ENCODE measurements at places on chromosomes 5 and 9. TPM values are rescaled to one million over a fixed set of nuclear protein-coding genes. Genes with fewer than 3 reads are reported as not detected.

DNA sequence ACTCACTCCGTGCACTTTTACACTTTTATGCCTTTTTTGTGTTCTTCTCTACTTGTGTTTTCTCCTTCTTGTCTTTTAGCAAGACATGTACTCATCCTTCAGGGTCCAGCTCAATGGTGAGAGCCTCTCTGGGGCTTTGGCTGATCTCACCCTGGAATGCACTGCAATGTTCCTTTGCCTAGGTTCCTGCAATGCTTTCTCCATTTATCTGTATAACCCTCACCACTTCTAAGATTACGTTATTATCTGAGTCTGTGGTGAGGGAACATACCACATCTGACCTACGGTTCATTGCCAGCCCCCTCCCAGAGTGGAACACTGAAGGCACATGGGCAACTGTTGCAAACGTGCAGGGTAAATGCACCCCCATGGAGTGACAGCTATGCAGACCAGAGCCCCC, 47.3 kb downstream of the KCNIP1 start:
- H3K27me3 ChIP-seq = peaks cover 5% of the 10 kb centered on the region
- H3K27ac ChIP-seq = no peak overlapping the region
- no peak overlapping the region for H3K4me3 ChIP-seq
- no peaks in the 10 kb centered on the region for H3K4me1 ChIP-seq
- H3K36me3 ChIP-seq = no peaks in the 10 kb centered on the region

- no peak overlapping the region for H3K4me3 ChIP-seq
- no peaks in the 10 kb centered on the region for H3K27me3 ChIP-seq
- no peaks in the 10 kb centered on the region for H3K4me1 ChIP-seq
- DNase-seq = no peak
- H3K36me3 ChIP-seq = no peaks in the 10 kb centered on the region
These were observed 63.5 kb downstream of the ZNF354C start for GRCh38 chr5:179123491-179124272.

GRCh38 chr9:7892975-7893374, 93.4 kb upstream of the DMAC1 start:
- no peak for DNase-seq
- H3K27ac ChIP-seq = no peak overlapping the region
- no peaks in the 10 kb centered on the region for H3K36me3 ChIP-seq

DNA sequence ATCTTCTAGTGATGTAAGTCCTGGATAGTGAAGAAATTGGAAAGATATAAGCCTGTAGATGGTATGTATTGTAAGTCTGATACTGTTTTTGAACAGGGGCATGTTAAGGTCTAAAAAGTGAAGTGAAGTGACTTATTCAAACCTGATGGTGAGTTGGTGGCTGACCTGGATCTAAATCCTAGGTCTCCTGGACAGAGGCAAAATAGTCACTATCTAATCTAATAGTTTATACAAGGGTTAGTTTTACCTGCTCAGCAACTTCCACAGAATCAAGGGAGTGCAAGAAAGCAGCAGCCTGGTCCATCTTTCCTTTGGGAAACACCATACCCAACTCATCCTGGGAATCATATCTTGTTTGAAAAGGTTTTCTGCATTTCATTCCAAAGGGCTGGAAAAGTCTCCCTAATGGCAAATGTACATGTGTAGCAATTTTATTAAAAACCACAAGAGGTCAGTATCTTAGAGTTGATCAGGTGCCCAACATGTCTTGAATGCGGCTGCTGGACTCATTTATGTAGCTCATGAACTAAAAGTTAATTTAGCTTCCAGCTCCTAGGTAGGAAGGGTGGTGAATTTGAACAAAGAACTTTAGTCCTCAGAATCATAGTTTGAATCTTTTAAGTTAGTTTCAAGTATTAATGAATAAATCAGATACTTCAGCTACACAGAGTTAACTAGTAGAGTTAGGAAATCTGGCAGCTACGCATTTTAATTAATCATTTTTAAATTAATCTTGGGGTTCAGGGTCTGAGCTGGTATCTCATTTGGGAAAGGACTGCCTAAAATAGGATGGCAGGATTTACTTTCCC, 26.0 kb downstream of the SKP2 start:
- peak overlapping the region; percentile 50 for H3K27ac ChIP-seq
- H3K27me3 ChIP-seq = no peaks in the 10 kb centered on the region
- peak overlapping the region; percentile 1 for H3K4me3 ChIP-seq
- peaks cover 3% of the 10 kb centered on the region for H3K36me3 ChIP-seq

- no peak overlapping the region for H3K4me3 ChIP-seq
- H3K27me3 ChIP-seq = no peaks in the 10 kb centered on the region
- H3K27ac ChIP-seq = no peak overlapping the region
- no peaks in the 10 kb centered on the region for H3K4me1 ChIP-seq
- DNase-seq = no peak
- H3K36me3 ChIP-seq = no peaks in the 10 kb centered on the region
These were observed 129.7 kb downstream of the ADAMTS2 start for GRCh38 chr5:179215576-179215975.

Gene PCDHA2
- not detected for total RNA-seq

GRCh38 chr9:91403665-91404543, 19.7 kb downstream of the NFIL3 start:
- no peaks in the 10 kb centered on the region for H3K4me1 ChIP-seq
- no peak overlapping the region for H3K27ac ChIP-seq
- no peak overlapping the region for H3K4me3 ChIP-seq
- H3K27me3 ChIP-seq = no peaks in the 10 kb centered on the region
- no peaks in the 10 kb centered on the region for H3K36me3 ChIP-seq

DNA sequence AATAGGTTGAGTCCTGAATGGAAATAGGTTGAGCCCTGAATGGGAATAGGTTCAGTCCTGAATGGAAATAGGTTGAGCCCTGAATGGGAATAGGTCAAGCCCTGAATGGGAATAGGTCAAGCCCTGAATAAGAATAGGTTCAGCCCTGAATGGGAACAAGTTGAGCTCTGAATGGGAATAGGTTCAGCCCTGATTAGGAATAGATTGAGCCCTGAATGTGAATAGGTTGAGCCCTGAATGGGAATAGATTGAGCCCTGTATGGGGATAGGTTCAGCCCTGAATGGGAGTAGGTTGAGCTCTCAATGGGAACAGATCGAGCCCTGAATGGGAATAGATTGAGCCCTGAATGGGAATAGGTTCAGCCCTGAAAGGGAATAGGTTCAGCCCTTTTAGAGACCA, 590.8 kb upstream of the ADAMTS16 start:
- no peak for DNase-seq
- no peak overlapping the region for H3K27ac ChIP-seq
- no peaks in the 10 kb centered on the region for H3K4me1 ChIP-seq
- H3K27me3 ChIP-seq = no peaks in the 10 kb centered on the region

DNA sequence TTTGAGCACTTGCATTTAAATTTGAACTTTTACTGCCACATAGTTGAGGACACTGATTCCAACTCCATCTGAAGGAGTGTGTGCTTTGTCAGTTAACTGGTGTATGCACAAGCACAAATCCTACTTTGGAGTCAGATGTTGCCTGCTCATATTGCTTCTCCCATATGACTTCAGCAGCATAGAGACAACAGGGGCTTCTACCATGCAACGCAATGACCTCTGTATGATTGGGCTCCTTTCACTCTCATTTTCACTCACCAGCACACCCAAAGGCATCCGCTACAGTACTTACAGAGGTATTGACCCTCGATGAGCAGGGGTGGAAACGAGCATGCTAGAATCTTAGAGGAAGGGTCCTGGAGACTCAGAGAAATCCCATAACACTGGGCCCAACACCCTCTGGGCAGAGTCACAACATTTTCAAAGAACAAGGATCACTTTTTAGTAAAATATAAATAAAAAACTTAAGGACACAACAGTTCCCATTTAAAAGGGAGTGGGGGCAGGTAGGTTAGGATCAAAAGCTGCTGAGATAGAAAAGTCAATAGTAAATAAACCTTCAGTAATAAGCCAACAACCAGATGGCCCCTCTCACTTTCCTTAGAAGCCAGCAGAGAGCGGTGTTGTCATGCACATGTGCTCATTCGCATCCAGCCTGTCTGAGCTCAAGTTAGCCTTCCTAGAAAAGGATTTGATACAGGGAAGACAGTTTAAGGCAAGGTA, 203.8 kb downstream of the SNCAIP start:
- no peak for DNase-seq
- no peak overlapping the region for H3K4me3 ChIP-seq
- H3K27me3 ChIP-seq = no peaks in the 10 kb centered on the region
- H3K4me1 ChIP-seq = no peaks in the 10 kb centered on the region
- H3K27ac ChIP-seq = no peak overlapping the region

DNA sequence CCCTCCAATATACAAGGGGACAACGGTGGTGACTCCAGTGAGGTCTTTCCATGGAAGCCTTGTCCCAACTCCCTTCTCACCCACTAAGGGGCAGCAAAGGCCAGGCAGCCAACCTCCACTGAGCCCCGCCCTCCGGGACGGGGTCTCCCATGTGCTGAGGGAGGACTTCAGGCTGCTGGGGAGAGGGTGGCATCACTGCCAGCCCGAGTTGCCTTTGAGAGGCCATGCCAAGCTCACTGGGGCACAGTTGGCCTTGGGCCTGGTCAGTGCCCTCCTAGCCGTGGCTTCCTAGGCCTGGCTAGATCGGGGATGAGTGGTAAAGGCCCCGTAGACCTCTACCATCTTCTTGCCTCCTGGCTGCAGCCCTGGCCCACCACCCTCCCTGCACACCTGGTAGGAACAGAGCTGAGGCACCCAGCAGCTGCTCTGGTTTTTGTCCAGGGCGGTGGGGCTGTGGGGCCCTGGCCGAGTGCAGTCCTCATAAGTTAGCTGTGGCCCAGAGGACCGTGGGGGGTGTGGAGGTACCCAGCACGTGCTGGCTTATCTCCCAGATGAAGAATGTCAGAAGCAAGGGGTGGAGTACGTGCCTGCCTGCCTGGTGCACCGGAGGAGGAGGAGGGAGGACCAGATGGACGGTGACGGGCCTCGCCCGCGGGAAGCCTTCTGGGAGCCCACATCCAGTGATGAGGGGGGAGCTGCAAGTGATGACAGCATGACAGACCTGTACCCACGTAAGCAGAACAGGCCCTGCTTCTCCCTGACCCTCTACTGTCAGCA, 3.2 kb downstream of the SURF2 start:
- no peak for DNase-seq
- H3K36me3 ChIP-seq = peaks cover 30% of the 10 kb centered on the region
- H3K4me1 ChIP-seq = no peaks in the 10 kb centered on the region

Gene ARRDC1
- total RNA-seq = 21.0 TPM

Gene GCNT4
- total RNA-seq = not detected

DNA sequence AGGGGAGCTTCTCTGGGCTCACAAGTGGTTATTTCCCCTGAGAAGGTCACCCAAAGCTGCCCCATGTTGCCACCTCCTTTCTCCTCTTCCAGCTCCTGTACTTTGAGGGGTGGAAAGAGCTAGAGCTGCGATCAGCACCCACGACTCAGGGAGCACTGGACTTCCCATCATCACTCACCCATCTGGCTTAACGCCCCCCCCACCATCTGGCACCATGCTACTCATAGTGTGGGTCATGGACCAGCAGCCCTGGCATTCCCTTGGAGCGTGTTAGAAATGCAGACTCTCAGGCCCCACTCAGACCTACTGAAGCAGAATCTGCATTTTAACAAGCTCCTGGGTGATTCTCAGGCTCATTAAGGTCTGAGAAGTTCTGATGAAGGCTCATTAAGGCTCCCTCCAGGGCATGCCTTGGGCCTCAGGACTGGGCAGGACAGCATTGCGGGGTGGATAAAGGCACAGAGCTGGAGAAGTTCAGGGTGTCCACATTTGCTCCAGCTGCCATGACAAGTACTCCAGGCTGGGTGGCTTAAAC, 67.3 kb downstream of the GALNT12 start:
- no peak for DNase-seq
- H3K4me1 ChIP-seq = no peaks in the 10 kb centered on the region
- H3K27me3 ChIP-seq = no peaks in the 10 kb centered on the region
- H3K4me3 ChIP-seq = no peak overlapping the region
- H3K36me3 ChIP-seq = no peaks in the 10 kb centered on the region
- H3K27ac ChIP-seq = no peak overlapping the region

- H3K27ac ChIP-seq = no peak overlapping the region
- DNase-seq = no peak
- H3K4me1 ChIP-seq = no peaks in the 10 kb centered on the region
- H3K27me3 ChIP-seq = no peaks in the 10 kb centered on the region
These were observed 33.4 kb downstream of the RXRA start for GRCh38 chr9:134359493-134360179.

- H3K36me3 ChIP-seq = no peaks in the 10 kb centered on the region
- peaks cover 2% of the 10 kb centered on the region for H3K27me3 ChIP-seq
- H3K4me1 ChIP-seq = peaks cover 6% of the 10 kb centered on the region
- no peak overlapping the region for H3K27ac ChIP-seq
- H3K4me3 ChIP-seq = no peak overlapping the region
These were observed 84.7 kb downstream of the HSD17B3 start for GRCh38 chr9:96217294-96217707.

DNA sequence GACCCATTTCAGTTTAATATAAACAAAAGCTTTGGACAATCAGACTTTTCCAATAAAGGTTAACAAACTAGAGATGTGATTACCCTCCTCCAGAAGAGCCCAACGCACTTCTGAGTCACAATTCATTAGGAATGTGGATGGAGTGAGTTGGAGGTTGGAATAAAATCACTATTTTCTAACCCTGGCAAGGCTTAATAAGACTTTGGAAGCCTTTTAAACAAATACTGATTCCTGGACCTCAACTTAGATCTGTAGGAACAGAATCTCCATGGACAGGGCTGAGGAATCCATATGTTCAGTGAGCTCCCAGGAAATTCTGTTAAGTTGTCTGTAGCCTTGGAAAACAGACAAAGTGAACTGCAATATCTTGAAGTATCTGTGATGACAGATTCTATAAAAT, 233.5 kb upstream of the ELL2 start:
- H3K36me3 ChIP-seq = no peaks in the 10 kb centered on the region
- H3K27ac ChIP-seq = no peak overlapping the region
- no peaks in the 10 kb centered on the region for H3K4me1 ChIP-seq
- no peak overlapping the region for H3K4me3 ChIP-seq

Gene ABCA1
- total RNA-seq = 0.61 TPM

- no peaks in the 10 kb centered on the region for H3K4me1 ChIP-seq
- no peaks in the 10 kb centered on the region for H3K27me3 ChIP-seq
- no peak for DNase-seq
These were observed 16.8 kb downstream of the MGAT1 start for GRCh38 chr5:180785794-180786221.

DNA sequence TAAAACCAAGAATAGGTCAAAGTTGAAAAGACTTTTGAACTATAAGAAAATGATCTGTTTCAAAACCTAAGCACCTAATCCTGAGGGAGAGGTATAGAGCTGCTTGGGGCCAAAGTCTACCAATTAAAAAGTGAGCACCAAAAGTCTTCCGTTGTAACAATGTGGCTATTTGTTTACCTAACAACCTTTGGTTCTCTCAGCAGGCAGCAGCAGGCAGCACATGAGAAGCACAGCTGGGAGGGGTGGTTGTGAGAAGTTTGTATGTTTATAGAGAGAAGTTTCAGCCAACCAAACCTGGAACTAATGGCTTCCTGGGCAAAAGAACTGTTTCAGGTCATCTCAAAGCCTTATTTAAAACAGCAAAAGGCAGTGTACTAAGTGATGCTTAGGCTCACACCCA, 59.8 kb upstream of the TBC1D9B start:
- no peak overlapping the region for H3K4me3 ChIP-seq
- H3K27me3 ChIP-seq = no peaks in the 10 kb centered on the region
- peaks cover 4% of the 10 kb centered on the region for H3K4me1 ChIP-seq
- DNase-seq = no peak

Gene GRXCR2
- total RNA-seq = not detected

- H3K4me1 ChIP-seq = peaks cover 7% of the 10 kb centered on the region
- no peak overlapping the region for H3K27ac ChIP-seq
- H3K36me3 ChIP-seq = peaks cover 6% of the 10 kb centered on the region
- H3K4me3 ChIP-seq = no peak overlapping the region
- no peaks in the 10 kb centered on the region for H3K27me3 ChIP-seq
These were observed 4.2 kb upstream of the FGF18 start for GRCh38 chr5:171415115-171415730.

- DNase-seq = no peak
- no peak overlapping the region for H3K4me3 ChIP-seq
- peaks cover 15% of the 10 kb centered on the region for H3K4me1 ChIP-seq
- H3K27me3 ChIP-seq = no peaks in the 10 kb centered on the region
- H3K36me3 ChIP-seq = no peaks in the 10 kb centered on the region
- H3K27ac ChIP-seq = no peak overlapping the region
These were observed 18.9 kb downstream of the WHRN start for GRCh38 chr9:114486205-114486963.

Gene TTC23L
- not detected for total RNA-seq

Data from GM12878 (cell line).